ENCODE measurements at places on chromosomes 6 and 20.

- no peak for DNase-seq
Observed at GRCh38 chr20:4134861-4135379, 119.6 kb upstream of the RNF24 start.

GRCh38 chr6:81969814-81970213 is 217.3 kb upstream of the TENT5A start:
- DNase-seq: no peak

- no peak for DNase-seq
Observed at GRCh38 chr6:25122001-25122400, 157.2 kb upstream of the CARMIL1 start.

GRCh38 chr6:169852504-169853195 is 101.2 kb downstream of the ERMARD start:
- no peak for DNase-seq

- no peak for DNase-seq
Observed at GRCh38 chr6:84059082-84059481, 25.5 kb downstream of the MRAP2 start.

DNA sequence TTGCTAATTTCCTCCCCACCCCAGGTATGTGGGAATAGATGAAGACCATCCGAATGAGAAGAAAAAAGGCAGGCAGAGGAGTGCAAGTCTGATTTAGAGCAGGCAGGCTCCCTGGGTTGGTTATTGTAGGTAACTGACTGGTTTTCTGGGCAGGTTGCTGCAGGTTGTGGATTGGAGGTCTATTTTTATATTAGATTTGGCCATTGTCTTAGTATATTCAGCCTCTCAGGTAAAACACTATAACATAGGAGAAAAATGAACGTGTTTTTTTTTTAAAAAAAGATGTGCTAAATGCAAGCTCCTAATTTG is 492 bp upstream of the TBC1D7 start:
- no peak for DNase-seq

DNA sequence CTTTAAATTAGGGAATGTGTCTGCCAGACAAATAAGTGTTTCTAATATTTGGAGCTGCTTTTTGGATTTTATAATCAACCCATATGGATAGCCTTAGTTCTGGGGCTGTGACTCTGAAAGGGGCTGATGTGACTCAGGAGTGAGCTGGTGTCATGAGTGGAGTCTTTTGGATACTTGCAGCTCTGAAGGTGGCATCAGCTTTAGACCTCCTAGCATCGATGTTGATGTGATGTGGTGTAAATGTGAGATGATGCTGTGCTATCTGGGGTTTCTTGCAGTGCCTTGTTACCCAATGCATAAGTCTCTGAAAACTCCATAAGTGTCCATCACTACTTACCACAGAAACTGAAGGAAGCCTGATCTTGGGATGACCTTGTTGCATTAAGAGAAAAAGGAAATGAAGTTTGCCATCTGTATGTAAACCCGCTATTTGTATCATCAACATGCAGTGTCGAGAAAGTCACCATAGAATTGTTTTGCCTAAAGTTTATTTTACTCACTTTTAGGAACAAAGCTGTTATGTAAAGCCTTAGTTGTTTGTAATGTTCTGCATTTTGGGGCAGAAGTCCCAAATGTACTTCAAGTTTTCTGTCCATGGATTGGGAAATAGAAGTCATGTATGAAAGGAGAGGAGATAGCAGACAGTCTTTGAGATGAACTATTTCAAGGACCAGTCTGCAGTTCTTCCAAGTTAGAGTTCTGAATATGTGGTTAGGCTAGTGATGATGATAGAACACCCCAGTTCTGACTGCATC is 8.0 kb downstream of the FOXO3 start:
- DNase-seq: no peak

- DNase-seq: no peak
Observed at GRCh38 chr6:4383910-4384638, 248.7 kb upstream of the ECI2 start.

DNA sequence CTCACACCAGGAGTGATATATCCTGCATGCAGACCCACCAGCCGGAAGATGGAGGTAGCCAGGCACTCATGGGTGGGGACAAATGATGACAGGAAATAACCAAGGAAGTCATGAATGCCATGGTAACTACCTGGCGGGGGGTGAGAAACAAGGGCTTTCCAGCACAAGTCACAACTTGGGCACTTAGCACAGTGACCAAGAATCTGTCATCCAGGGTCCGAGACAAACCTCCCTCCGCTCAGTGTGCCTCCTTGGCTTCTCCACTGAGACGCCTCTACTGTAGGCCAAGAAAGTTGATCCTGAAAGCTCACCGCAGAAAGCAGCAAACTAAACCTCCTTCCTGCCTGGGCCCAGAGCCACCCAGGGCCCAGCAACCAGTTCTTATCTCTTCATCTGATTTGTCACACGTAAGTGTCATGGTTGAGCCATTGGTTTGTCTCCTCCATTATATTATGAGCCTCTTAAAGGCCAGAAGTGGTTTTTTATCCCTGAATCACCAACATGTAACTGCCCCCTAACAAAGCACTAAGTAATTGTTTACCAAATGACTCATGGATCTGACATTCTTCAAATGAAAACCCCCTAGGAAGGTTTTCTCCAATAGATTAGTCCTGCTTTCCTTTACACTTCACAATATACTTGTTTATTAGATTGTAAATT is 84.3 kb upstream of the TAB2 start:
- no peak for DNase-seq

DNA sequence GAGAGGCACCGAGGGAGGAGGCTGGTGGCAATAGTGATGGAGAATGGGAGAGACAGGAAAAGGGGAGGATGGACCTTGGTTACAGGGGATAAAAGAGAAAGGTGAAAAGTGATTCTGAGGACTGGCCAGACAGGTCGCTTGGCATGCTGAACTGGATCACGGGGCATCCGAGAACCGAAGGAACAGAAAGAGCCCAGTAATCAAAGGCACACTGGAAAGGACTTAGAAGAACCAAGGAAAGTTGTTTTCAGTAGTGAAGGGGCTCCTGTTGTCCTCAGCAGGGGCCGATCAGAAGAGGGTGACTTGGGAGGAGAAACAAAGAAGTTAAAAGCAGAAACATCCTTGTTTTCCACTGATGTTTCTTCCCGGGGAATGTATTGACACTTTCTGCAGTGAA is 18.9 kb downstream of the SYTL3 start:
- DNase-seq: no peak

DNA sequence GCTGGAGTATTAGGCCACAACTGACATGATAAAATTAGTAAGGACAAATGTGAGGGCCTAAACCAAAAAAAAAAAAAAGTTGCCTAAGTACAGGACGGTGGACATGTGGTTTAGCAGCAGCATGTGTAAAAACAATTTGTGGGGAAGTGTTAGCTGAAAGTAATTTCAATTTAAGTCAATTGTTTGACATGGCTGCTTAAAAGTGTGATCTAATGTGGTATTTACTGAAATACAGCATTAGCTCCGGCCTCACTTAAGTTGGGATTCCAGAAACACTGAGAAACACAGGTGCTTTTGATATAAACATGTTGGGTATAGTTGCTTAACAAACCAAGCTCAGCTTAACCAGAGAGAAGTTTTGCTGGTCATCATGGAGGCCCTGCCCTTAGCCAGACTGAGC is 119.7 kb downstream of the FYN start:
- DNase-seq: no peak

DNA sequence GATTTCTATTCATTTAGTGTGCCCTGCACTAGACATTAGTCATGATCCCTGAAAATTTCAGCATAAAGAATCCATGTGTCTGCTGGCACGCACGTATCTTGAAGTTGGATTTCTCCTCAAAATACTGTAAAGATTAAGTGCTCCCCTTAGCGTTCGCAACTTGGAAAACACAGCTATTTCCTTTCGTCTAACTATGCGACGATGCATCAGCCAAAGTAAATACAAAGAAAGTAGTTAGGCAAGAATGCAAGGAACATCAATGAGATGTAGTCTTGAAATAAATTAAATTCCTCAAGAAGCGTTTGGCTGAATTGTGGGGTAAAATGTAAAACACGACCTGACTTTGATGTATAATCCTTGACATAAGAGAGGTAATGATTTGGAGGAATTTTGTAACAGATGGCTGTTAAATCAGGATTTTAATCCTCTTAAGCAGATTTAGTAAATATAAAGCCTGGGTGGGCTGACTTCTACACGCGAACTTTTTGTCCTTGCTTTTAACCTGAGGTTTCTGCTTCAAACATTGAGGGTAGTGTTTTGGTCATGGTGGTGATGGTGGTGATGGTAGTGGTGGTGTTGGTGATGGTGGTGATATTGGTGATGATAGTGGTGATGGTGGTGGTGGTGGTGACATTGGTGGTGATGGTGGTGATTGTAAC is 88.2 kb downstream of the FOXF2 start:
- no peak for DNase-seq

DNA sequence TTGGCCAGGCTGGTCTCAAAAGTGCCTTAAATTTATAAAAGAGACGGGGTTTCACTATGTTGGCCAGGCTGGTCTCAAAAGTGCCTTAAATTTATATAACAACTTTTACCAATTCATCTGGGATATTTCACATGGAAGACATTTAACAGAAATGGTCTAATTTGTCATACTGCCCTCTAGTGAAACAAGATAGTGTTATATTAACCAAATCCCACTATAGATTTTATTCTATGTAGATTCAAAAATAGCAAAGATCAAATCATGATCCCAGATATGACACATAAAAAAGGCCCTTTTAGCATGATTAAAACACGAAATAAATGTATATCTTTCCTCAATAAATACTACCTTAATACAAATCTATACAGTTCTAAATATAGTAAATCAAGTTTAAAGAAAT is 102.8 kb upstream of the TFAP2D start:
- no peak for DNase-seq

- no peak for DNase-seq
Observed at GRCh38 chr6:31945507-31946369, at the start of gene CFB. CFB (plus strand) TSS chr6:31946095; CDS start chr6:31946222, 127 bp downstream.

- DNase-seq: peak; percentile 41
Observed at GRCh38 chr6:32854376-32855178, 585 bp downstream of the PSMB9 start.

DNA sequence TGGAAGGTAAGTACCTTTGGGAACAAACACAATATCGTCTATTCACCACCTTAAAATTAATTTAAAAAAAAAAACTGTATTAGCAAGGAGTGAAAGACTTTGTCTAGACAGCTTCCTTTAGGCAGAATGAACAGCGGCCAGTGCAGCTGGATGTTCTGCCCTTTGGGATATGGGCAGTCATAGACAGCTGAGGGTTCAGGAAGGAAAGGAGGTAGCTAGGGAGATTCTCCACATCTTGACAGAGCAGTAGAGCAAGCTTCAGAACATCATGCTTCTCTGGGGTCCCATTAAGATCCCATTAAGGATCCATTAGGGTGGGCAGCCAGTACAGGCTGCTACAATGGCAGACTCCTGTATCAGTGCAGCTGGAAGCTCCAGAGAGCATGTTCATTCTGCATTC is 46.5 kb upstream of the PLCB4 start:
- DNase-seq: no peak

DNA sequence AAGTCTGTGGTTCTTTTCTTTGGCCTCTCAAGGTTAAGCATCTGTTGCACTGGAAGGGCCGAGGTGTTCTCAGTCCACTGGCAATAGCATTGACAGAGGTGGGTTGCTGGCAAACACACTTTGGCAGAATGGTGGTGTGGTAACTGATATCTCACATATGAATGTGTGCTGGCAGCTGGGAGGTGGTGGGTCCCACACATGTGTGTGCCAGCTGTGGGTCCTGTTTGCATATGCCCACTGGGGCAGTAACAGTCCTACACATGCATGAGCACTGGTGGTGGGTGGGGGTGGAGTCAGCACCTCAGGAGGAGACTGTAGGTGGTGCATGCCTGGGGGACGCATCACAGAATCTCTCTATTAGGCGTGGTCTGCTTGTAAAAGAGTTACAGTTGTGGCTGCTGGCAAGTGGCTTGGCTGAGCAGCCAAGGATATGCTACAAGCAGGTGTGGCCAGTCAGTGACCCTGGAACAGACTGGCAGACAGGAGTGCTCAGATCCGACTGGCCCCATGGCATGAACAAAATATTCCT is 934.3 kb downstream of the GRIK2 start:
- DNase-seq: no peak

GRCh38 chr6:63236398-63236817 is 25.1 kb downstream of the FKBP1C start:
- no peak for DNase-seq

- no peak for DNase-seq
Observed at GRCh38 chr6:148244217-148244935, 98.3 kb upstream of the SASH1 start.

- no peak for DNase-seq
Observed at GRCh38 chr20:50582591-50583234, 72.5 kb downstream of the PTPN1 start.

DNA sequence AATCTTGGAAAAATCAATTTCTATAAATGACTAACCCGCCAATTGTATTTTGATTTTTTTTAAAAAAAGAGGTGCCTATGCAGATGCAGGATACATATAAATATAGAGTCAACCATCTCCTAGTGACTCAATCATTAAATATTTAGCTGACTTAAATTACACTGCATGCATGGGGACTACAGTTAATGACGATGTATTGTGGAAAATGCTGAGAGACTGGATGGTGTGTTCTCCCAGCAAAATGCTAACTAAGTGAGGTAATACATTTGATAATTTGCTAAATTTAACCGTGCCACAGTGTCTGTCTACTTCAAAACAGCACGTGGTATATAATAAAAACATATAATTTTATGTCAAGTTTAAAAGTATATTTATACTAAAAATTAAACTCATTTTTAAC is 341.6 kb downstream of the PRKN start:
- DNase-seq: no peak

- DNase-seq: no peak
Observed at GRCh38 chr6:36774331-36774730, 64.9 kb downstream of the CPNE5 start.

GRCh38 chr6:1535295-1535694 is 74.4 kb upstream of the FOXC1 start:
- peak; percentile 18 for DNase-seq

GRCh38 chr6:87088076-87088475 is 6.8 kb downstream of the CGA start:
- DNase-seq: no peak

DNA sequence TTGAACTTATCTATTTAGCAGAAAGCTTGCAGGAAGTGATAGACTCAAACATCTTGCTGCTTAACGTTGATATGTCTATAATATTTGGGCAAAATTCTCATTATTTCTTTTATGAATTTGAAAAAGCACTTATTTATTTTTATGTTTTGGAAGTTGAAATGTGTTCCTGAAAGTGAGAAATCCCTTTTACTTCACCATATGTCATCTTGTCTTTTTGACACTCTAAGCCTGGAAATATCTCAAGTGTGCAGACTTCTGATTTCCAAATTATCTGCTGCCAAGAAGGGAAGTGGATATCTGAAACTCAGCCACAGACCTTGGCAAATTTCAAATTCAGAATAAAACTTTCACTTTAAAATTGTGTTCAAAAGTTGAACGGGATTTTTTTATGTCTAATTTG is 368.7 kb upstream of the MANEA start:
- no peak for DNase-seq

GRCh38 chr20:59149678-59150504 is 13.7 kb upstream of the ZNF831 start:
- peak; percentile 50 for DNase-seq

GRCh38 chr20:8121666-8122065 is 10.4 kb upstream of the PLCB1 start:
- DNase-seq: no peak

- DNase-seq: no peak
Observed at GRCh38 chr6:63263444-63263843, 52.2 kb downstream of the FKBP1C start.
